MM.1S (cell line): ENCODE measurements at places on chromosomes 6 and 20.

GRCh38 chr6:81534934-81535465, 217.5 kb downstream of the TENT5A start:
- no peak overlapping the region for H3K27ac ChIP-seq
- DNase-seq: no peak
- peaks cover 19% of the 10 kb centered on the region for H3K4me1 ChIP-seq
- no peak overlapping the region for H3K4me3 ChIP-seq
- H3K27me3 ChIP-seq: no peaks in the 10 kb centered on the region

DNA sequence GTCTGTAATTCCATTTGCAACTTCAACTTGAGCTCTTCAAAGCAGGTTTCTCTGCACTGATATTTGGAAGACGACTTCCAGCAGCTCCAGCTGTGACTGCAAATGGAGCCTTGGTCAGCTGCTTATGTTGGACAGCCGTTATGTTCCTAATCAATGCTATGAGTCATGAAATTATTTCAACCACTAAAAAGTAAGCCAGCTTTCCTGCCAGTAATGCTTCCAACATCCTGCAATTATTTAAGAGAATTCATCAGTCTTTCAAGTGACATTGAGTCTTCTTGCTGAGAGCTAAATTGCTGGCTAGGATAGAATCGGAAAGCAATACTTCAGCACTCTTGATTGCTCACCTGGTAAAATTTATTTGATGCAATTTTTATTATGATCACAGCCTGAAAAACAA, 375.7 kb downstream of the MMUT start:
- no peaks in the 10 kb centered on the region for H3K4me1 ChIP-seq
- no peaks in the 10 kb centered on the region for H3K36me3 ChIP-seq
- no peak overlapping the region for H3K4me3 ChIP-seq
- no peaks in the 10 kb centered on the region for H3K27me3 ChIP-seq

GRCh38 chr6:137827411-137827940, 39.6 kb upstream of the TNFAIP3 start:
- H3K4me3 ChIP-seq: no peak overlapping the region
- H3K36me3 ChIP-seq: no peaks in the 10 kb centered on the region
- no peak overlapping the region for H3K27ac ChIP-seq

- no peaks in the 10 kb centered on the region for H3K27me3 ChIP-seq
- H3K27ac ChIP-seq: no peak overlapping the region
- no peak for DNase-seq
- no peak overlapping the region for H3K4me3 ChIP-seq
Measured at GRCh38 chr6:144278659-144279314, 6.3 kb upstream of the UTRN start.

DNA sequence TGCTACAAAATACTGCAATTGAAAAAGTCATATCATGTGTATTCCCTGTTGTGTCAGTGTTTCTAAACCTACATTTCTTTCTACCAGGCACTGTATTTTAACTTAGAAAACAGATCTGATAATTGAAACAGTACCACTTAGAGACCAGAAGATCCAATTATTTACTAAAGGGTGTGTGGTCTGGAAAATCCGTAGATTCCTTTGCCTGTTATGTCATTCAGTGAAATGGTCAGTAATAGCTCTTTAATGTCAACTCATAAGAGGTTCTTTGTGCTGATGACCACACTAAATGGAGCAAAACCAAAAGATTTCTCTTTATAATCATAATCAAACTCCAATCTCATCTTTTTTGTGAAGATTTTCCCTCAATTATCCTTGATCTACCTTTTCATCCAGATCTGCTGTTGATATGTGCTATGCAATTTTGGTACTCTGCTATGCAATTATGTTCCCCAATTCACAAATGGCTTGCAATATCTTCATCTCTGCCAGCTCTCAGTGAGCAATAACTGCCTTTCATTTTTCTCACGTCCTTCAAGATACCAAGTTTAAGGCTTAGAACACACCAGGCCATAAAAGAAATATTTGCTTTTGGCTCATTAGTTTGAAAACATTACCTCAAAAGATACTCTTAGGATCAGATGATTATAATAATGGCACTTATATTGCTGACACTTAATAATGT, 165.5 kb downstream of the MOXD1 start:
- H3K36me3 ChIP-seq: no peaks in the 10 kb centered on the region
- H3K27ac ChIP-seq: no peak overlapping the region
- DNase-seq: no peak

- no peaks in the 10 kb centered on the region for H3K36me3 ChIP-seq
- no peak overlapping the region for H3K4me3 ChIP-seq
- no peaks in the 10 kb centered on the region for H3K27me3 ChIP-seq
- H3K4me1 ChIP-seq: no peaks in the 10 kb centered on the region
- no peak overlapping the region for H3K27ac ChIP-seq
Measured at GRCh38 chr20:52457826-52458225, 266.2 kb upstream of the ZFP64 start.

DNA sequence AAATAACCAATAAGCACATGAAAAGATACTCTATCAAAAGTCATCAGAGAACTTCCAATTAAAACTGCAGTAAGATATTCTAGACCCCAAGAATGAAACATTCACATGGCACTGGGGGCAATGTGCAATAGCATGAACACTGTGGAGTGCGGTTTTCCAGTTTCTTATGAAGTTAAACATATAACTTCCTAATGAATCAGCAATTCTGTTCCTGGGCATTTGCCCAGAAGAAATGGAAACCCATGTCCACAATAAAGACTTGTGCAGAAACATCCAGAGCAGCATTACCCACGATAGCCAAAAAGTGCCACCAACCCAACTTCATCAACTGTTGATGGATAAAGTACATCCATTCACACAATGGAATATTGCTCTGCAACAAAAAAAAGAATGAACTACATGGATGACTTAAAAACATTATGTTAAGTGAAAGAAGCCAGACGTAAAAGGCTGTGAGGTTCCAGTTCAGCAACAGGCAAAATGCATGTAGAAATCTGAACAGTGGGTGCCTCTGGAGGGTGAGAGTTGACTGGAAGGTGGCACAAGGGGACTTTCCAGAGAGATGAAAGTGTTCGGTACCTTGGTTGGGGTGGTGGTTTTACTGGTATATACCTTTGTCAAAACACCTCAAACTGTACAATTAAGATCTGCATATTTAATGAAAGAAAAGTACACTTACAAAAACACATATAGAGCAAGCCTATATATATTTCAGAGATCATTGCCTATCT, 207.2 kb upstream of the ECI2 start:
- H3K4me3 ChIP-seq: no peak overlapping the region
- H3K36me3 ChIP-seq: no peaks in the 10 kb centered on the region
- DNase-seq: peak; percentile 24
- no peaks in the 10 kb centered on the region for H3K27me3 ChIP-seq

DNA sequence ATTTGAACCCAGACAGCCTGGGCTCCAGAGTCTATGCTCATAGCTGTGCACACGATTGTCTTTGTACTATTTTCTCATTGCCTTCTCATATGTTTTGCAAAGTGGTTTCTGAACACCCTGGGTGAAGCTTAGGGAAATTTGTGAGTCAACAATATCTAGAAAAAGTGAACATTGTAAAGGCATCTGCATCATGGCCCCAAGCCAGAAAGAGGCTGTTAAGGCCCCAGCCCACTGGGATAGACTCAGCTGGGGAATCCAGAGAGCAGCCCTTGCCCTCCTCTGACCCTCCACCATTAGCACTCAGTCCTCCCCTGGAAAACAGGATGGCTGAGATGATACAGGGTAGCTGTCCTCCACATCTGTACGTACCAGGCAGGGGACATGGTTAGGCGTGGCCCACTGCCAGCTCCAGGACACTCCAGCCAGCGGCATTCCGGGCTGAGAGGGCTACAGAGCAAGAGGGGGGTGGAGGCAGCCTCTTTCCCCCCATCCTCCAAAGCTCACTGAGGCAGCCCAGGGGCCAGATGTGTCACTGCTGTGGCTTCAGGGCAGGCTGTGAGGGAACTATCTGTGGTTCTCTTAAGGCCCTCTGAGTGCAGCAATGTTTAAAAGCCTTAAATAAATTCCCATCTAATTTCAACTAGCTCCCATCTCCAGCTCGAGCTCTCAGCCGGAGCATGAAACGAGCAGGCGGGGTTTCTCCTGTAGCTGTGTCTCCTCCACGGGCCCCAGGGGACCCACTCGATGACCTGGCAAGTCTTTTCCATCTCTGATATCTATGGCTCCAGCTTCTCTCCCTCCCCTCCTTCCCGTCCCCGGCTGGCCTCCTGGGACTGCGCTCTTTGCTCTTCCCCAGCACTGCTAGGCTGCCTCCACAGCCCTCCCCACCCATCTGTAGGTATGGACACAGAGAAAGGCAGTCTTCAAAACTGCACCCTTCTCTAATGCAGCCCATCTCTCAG, 209.4 kb upstream of the LRFN2 start:
- H3K4me1 ChIP-seq: no peaks in the 10 kb centered on the region
- DNase-seq: no peak
- H3K4me3 ChIP-seq: no peak overlapping the region
- no peak overlapping the region for H3K27ac ChIP-seq

GRCh38 chr6:132797951-132798868, at the start of gene SLC18B1:
Gene SLC18B1 (minus strand): TSS chr6:132798637. CDS start chr6:132798456, 181 bp downstream.
- no peaks in the 10 kb centered on the region for H3K27me3 ChIP-seq
- peak; percentile 26 for DNase-seq
- H3K4me3 ChIP-seq: peak within 1 kb of the TSS; percentile 88
- no peaks in the 10 kb centered on the region for H3K4me1 ChIP-seq
- H3K27ac ChIP-seq: peak within 1 kb of the TSS; percentile 33; the same call in 1 of the 2 replicates

DNA sequence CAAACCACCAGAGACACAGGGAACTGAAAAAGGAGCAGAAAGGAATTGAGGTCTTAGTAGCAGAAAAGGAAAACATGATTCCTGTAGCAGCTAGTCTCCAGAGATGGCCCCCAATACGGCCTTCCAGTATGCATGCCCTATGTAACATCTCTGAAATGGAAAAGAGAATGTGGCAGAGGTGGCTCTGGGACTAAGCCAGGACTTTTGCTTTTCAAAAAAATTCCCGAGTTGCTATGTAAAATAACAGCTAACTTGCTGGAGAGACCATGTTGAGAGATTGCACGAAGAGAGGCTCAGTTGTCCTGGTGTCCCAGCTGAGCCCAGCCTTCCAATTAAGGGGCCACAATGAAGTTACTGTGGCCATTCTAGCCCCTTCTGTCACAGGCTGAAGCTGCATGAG, 27.7 kb downstream of the IL20RA start:
- H3K4me3 ChIP-seq: no peak overlapping the region
- no peaks in the 10 kb centered on the region for H3K4me1 ChIP-seq
- no peak for DNase-seq
- no peaks in the 10 kb centered on the region for H3K27me3 ChIP-seq

DNA sequence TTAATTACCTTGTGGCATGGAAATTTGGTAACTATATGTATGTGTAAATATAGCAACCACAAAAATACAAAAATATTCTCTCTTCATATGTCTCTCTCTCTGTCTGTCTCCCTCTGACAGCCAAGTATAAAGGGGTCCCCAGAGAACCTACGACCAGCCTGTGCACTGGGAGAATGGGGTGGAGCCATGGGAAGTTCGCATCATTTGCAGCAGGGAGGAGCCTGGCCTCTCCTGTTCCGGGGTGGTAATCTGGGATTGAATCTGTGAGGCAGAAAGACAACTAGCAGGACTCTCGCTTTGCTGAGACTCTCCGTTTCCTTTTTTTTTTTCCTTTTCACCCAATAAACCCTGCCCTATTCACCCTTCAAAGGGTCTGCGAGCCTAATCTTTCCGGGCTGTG, 1109.1 kb downstream of the HACE1 start:
- H3K27ac ChIP-seq: no peak overlapping the region
- H3K36me3 ChIP-seq: no peaks in the 10 kb centered on the region
- no peak for DNase-seq
- no peaks in the 10 kb centered on the region for H3K4me1 ChIP-seq
- no peak overlapping the region for H3K4me3 ChIP-seq
- no peaks in the 10 kb centered on the region for H3K27me3 ChIP-seq

DNA sequence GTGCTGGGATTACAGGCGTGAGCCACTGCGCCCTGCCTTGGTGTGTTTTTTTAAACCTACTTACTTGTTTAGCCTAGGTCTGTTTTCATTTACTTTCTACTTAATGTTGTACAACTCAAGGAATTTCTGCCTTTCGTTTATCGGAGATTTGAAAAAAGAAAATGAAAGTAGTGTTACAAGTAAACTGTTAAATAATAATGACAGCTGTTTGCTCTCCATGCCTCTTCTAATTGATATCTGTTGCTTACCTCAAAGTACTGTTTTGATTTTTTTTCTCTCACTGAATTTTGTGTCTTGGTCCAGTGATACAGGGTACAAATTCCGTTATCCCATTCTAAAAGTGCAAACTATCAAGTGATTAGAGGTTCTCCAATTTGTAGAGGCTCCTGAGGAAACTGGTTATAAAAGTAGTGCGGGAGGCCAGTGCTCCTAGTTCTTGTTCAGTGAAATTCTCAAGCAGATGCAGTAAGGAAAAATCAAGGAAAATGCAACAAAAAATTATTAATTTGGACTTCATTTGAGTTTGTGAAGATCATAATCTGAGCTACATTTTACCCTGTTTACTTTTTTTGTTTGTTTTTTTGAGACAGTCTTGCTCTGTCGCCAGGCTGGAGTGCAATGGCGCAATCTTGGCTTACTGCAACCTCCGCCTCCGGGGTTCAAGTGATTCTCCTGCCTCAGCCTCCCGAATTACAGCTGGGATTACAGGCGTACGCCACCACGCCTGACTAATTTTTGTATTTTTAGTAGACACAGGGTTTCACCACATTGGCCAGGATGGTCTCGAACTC, 2.2 kb downstream of the UBR2 start:
- peaks cover 6% of the 10 kb centered on the region for H3K4me1 ChIP-seq
- no peaks in the 10 kb centered on the region for H3K36me3 ChIP-seq
- H3K27me3 ChIP-seq: no peaks in the 10 kb centered on the region
- H3K4me3 ChIP-seq: peak overlapping the region; percentile 89

- no peaks in the 10 kb centered on the region for H3K27me3 ChIP-seq
- peak; percentile 94 for DNase-seq
- peak overlapping the region; percentile 43 for H3K4me3 ChIP-seq
- H3K36me3 ChIP-seq: no peaks in the 10 kb centered on the region
Measured at GRCh38 chr6:89297695-89298351, 17.3 kb downstream of the GABRR2 start.

DNA sequence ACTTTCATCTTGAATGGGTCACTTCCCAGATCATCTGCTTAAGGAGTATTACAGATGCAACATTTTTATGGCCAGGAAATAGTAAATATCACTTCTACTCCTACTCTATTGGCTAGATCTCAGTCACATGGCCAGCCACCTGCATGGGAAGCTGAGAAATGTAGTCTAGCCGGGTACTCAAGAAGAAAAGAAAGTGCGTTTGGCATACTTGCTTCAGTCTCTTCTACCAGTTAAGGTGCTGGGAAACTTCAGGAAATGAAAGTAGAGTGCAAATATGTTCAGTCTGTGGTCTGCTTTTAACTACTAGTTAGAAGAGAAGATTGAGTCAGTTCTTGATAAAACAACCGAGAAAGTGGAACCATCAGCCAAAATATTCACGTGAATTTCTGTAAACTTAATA, 129.2 kb downstream of the PDSS2 start:
- peak overlapping the region; percentile 15 for H3K4me3 ChIP-seq
- peaks cover 16% of the 10 kb centered on the region for H3K4me1 ChIP-seq
- peak overlapping the region; percentile 31; the same call in 1 of the 2 replicates for H3K27ac ChIP-seq
- no peaks in the 10 kb centered on the region; the same call in 1 of the 2 replicates for H3K36me3 ChIP-seq
- DNase-seq: peak; percentile 91
- H3K27me3 ChIP-seq: no peaks in the 10 kb centered on the region

- H3K36me3 ChIP-seq: no peaks in the 10 kb centered on the region
- no peaks in the 10 kb centered on the region for H3K4me1 ChIP-seq
- no peak overlapping the region for H3K4me3 ChIP-seq
- no peak for DNase-seq
Measured at GRCh38 chr6:43952746-43953145, 174.5 kb downstream of the MRPL14 start.
